ENCODE measurements at places on chromosomes 16 and 17.

DNA sequence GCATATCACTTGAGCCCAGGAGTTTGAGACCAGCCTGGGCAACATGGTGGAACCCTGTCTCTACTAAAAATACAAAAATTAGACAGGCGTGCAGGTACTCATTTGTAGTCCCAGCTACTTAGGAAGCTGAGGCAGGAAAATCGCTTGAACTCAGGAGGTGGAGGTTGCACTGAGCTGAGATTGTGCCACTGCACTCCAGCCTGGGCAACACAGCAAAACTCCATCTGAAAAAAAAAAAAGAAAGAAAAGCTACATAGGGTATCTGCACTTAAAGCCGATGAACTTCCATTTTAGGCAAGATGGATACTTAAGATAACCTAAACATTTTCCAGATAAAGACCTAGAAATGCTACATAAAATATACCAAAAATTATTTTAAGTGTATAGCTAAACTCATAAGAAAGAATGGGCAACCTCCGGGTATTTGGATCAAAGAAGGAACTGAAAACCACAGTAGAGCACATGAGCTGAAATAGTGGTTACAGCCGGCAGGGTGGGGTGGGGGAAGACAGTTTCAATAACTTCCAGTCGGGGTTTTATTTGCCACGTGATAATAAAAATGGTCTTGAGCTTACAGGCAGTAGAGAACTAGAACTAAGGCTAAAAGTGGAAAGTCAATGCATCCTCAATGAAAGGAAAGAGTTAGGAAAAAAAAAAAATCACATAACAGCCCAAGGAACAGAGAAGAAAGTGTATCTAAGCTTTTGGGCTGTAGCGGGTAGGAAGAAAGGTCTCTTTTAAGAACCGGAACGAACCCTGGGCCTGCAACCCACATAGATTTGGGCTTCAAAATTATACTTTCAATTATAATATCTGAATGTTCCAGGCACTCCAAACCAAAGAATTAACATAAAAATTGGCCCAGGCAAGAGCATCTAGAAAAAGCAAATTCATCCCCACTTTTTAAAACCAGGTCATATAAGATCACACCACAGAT, 53.1 kb downstream of the CFDP1 start:
- DNase-seq = no peak

GRCh38 chr16:51544851-51545467, 393.9 kb upstream of the SALL1 start:
- DNase-seq = no peak

GRCh38 chr17:80034791-80035686, 633 bp downstream of the TBC1D16 start:
- peak; percentile 56 for DNase-seq

DNA sequence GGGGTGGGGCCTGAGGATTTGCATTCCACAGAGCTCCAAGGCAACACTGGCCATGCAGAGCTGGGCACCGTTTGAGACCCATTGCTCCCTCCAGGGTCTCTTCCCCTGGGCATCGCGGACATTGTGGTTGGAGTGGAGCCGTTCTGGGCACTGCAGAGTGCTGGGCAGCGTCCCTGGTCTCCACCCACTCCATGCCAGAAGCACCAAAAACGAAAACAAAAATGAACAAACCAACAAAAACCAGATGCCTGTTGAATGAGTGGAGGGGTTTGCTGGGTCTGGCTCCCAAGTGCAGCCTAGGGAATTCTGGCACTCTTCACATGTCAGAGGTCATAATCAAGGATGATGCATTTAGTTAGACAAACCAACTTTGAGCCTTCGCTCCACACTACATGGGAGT, 17.9 kb downstream of the WNT9B start:
- DNase-seq = no peak

GRCh38 chr16:1098266-1098991, 2.4 kb upstream of the C1QTNF8 start:
- DNase-seq = no peak

DNA sequence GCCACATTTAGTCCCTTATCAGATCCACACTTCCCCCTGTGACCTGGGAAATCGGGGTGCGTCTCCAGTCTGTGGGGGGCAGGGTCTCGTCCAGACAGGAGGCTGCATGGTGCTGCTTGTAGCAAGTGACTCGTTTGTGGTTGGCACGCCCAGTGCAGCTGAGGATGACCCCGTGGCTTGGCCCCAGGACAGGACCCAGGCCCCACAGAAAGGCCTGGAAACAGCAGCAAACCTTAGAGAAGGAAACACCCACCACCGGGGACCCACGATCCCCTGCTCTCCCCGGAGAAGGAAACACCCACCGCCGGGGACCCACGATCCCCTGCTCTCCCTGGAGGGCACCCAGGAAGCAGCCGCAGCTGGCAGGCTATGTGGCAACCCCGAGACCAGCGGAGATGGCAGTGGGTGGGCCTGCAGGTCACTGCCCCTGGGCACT, 8.2 kb upstream of the C16orf95 start:
- no peak for DNase-seq

GRCh38 chr16:25065899-25066298, 45.6 kb upstream of the LCMT1 start:
- no peak for DNase-seq

- DNase-seq = no peak
Measured at GRCh38 chr16:85641776-85642176, 28.7 kb downstream of the GSE1 start.

- peak; percentile 83 for DNase-seq
Measured at GRCh38 chr17:17354560-17355349, 51.6 kb downstream of the NT5M start.

DNA sequence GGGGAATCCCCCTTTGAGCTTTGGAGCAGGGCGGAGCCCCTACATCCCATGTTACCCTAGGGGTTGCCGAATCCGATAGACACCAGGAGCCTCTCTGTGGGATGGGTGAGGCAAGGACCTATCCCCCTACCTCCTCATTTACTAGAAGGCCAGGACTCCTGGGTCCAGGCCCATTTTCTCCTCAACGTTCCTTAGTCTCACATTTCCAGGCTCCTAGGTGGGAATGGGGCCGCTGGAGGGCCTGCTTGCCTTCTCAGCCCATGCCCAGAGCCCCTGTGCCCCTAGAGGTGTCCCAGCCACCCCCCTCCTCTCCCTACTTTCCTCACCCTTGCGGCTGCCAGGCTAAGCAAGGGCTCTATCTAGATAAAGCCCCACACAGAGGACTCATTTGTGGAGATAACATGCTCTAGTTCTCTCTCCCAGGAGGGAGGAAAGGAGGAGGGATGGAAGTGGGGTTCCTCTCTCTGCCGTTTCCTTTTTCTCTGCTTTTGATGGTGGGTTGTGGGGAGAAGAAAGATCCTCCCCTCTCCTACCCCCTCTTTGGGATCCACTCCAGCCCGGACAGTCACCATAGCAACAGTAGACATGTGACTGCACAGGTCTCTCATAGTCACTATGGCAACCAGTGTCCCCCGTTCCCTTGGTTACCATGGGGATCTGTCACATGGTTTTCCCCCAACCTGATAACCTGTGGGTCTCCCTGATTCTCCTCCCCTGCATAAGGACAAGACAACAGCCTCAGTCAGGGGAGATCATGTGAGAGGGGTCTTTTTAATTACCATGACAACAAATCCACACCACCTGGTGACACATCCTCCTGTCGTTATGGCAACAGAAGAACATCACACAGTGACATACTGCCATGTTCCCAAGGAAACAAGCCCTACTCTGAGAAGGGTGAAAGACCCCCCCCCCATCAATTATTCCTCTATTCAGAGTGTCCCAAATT, 5.2 kb downstream of the CACNA1G start:
- no peak for DNase-seq

- no peak for DNase-seq
Measured at GRCh38 chr16:74485916-74486315, 64.6 kb upstream of the CLEC18B start.

Measured in activated T-cell treated with anti-CD3 and anti-CD28 coated beads, Interleukin-2, amount 50 U/mL, for 24 hours (primary cell).